Ureter (tissue), 1 donor: ENCODE measurements at places on chromosomes 11 and 22. TPM values are rescaled to one million over a fixed set of nuclear protein-coding genes. Genes with fewer than 3 reads are reported as not detected.

The LMO2 gene
- total RNA-seq = 14.0 TPM

The SOX6 gene
- 6.4 TPM for total RNA-seq

The PRAME gene
- total RNA-seq = not detected

The PHLDA2 gene
- 15.9 TPM for total RNA-seq

DNA sequence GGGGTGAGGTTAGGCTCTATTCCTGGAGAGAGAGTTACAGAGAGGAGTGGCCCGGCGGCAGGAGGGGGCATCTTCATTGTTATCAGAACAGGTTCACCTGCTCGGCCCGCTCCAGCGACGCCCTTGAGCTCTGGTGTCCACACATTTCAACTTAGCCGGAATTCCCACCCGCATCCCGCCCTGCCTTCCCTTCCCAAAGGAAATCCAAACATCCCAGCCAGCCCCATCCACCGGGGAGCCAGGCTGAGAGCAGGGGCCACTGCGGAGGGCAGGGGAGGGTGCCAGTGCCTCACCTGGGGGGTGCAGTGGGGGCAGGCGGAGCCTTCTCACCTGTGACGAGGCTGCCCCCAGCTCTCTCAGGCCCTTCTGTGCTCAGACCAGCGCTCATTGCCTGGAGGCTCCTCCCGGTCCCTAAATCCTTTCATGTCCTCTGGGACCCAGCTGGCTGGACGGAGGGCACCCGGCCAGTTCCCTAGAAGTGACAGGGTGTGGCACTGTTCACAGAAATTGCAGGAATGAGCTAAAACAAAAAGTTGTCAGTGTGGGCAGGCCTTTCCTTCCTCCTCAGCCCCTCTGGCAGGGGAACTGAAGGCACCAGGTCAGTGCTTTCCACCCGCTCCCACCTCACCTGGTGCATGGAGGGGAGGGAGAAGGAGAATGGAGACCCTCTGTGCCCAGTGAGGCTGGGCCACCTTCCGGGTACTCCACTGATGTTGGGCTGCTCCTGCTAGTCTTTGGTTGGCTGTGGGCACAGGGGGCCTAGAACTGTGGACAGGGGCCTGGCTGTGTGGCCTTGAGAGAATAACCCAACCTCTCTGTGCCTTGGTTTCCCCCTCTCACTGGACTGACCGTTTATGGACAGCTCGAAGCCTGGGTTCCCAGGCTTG is 2.2 kb upstream of the MRGPRG start:
- DNase-seq = peak; percentile 41

- peak; percentile 38 for DNase-seq
These were observed 813.2 kb downstream of the BRD1 start for GRCh38 chr22:49014227-49015201.

DNA sequence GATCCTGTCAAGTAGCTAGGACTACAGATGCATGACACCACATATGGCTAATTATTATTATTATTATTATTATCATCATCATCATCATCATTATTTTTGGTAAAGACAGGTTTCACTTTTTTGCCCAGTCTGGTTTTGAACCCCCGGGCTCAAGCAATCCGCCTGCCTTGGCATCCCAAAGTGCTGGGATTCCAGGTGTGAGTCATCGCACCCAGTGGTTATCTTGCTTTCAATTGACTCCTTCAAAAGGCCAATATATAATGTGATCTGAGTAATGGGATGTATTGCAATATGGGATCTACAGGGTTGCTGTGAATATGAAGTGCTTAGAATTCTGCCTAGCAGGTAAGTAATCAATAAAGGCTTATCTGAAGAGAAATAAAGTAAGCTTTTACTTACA is 221.2 kb downstream of the SBF2 start:
- no peak for DNase-seq

DNA sequence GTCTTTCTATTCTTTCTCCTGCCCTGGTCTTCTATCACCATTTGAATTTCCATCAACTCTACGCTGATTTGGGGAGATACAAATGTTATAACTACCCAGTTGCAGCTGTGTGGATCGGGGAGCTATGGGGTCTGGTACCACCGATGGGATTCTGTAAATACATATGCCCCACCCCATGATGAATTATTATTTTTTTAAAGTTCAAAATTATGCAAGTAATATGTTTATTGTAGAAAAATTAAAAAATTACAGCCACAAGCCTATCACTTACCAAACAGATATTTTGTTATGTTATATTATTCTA is 52.4 kb upstream of the CLMP start:
- DNase-seq = no peak

GRCh38 chr11:71933141-71933933 is 4.5 kb downstream of the RNF121 start:
- DNase-seq = no peak

GRCh38 chr11:63448646-63449045 is 42.3 kb downstream of the PLAAT5 start:
- no peak for DNase-seq

- no peak for DNase-seq
These were observed 1320.5 kb downstream of the BRD1 start for GRCh38 chr22:48507171-48507570.

DNA sequence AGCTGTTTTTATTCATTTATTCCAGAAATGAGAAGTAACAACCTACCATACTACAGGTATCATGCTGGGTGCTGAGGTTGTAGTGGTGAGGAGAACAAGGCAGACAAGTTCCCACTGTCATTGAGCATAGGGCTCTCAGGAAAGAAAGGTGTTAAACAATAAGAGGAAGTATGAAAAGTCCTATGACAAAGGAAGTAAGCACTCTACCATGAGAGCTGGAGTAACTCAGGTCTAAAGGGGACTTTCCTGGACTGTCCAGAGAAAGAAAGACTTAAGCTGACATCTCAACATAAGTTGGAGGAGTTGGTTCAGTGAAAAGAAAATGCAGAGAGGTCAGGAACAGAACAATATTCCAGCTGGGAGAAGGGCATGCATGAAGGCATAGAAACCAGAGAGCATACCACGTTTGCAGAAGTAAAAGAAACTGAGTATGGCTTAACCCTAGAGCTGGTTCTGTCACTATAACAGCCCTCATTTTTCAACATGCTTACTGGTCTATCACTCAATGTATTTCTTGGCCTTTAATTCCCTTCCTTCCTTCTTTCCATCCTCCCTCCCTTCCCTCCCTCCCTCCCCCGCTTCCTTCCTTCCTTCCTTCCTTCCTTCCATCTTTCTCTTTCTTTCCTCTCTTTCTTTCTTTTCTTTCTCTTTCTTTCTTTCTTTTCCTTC is 137.8 kb upstream of the BDNF start:
- no peak for DNase-seq

DNA sequence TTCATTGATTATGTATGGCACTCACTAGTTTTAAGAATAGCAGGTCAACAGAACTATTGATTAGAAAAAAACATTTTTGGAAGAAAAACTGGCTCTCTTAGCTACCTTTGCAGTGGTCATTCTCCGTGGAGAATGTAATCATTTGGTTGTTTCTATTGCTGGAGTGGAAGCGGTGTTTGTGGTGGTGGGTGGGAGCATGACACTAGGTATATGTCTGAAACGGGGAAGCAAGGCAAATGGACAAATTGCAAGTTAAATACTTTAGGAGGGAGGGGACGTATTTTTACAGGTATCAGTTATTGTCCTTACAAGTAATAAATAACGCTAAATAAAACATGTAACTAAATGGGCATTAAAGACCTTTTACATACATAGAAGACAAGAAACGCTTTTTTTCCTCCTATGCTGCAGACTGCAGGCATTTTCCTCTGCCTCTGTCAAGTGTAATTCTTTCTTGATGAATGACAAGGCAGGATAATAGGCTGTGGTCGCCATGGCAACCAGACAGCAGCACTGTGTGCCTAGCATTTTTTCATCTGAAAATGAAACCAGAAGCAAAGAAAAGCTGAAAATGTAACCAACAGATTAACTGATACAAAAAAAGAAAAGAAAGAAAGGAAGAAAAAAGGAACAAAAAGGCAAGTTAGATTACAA is 46.2 kb downstream of the BLID start:
- DNase-seq = no peak

- DNase-seq = no peak
These were observed 713.2 kb downstream of the LRRC4C start for GRCh38 chr11:40746282-40746681.

DNA sequence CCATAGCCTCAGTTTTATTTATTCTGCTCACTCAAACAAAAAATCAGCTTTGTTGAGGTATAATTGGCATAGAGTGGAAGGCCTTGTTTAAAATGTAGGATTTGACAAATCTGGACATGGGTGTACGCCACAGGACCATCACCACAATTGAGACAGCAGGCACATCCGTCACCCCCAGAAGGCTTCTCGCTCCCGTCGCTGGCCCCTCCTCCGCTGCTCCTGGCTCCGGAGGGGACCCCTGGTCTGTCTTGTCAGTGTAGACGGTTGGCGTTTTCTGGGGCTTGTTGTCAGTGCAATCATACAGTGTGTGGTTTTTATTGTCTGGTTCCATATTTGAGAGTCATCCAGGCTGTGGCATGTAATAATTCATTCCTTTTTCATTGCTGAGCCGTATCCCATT is 97.6 kb downstream of the KCNQ1 start:
- no peak for DNase-seq

GRCh38 chr11:10638316-10638925 is 55.1 kb downstream of the IRAG1 start:
- DNase-seq = peak; percentile 32

DNA sequence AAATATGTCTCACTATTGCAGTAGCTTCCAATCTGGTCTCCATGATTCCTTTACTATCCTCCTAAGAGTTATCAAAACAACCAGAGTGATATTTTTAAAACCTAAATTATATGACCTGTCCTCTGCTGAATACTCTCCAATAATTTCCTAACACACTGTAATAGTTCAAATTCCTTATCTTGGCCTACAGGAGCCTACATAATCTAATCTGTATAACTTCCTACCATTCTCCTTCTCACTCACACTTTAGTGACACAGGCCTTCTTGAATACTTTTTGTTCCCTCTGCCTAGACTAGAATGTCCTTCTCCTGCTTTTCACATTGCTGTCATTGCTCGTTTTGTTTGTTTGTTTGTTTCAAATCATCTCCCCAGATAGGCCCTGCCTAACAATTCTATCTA is 9.4 kb downstream of the FHIP1B start:
- DNase-seq = no peak

- DNase-seq = no peak
These were observed 36.1 kb downstream of the RPUSD4 start for GRCh38 chr11:126175393-126175792.

- no peak for DNase-seq
These were observed 14.9 kb downstream of the XKR3 start for GRCh38 chr22:16810188-16810802.

DNA sequence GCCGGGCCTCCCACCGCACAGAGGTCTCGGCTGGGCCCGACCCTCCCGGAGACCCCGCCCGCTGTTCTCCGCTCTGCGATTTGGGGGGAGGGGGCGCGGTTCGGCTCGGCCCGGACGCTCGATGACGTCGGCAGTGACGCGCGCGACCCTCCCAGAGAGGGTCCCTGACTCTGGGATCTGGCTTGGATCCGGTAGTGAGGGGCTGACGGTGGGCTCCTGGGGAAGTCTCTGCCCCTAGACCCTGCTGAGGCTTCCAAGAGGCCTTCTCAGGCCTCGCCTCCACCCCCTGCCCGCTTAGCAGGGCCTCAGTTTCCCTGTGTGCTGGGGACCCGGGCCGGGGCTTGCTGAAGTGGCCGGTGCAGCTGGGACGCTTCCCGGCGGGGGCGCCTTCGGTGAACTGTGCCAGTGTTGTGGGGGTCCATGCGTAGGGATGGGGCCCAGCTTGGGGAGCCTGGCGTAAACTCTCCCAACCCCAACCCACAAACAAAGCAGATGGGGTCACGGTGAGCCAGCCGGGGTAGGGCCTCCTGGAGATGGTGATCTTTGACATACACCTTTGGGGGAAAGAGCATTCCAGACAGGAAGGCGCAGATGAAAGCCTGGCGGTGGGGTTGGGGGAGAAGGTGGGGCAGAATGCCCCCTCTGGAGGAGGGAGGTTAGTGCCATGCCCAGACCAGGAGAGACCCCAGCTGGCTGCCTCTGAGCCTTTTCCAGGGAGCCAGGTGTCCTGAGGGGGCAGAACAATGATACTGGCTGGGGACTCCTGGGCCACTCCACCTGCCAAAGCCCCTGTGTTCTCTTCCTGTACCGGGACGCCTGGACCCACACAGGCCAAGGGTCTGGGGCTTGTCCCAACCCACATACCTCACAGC is 1.0 kb downstream of the B4GALNT4 start:
- DNase-seq = no peak

DNA sequence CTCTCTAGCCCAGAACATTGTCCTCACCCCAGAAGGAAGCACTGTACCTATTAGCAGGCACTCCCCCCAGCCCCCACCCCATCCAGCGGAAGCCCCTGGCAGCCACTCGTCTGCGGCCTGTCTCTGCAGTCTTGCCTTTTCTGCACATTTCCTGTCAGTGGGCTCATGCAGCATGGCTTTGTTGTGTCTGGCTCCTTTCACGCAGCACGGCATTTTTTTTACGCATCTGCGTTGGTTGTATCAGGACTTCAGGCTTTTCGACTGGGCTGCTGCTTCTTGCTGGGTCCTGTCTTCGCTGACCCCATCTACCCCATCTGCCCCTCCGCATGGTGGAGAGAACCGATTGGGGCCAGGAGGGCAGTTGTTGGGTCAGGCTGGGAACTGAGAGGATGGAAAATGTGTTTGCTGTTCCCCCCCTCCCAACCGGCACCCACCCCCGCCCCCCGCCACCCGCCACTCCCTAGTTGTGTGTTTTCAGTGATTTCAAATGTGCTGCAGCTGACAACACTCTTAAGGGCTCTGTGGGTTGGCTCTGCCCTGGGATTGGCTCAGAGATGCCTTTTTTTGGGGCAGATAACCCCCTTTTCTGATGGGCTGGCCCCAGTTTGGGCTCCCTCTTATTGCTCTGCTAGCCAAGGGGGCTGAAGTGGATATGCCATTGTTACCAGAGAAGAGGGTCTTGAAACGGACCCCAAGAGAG is 110.0 kb downstream of the KIAA1671 start:
- no peak for DNase-seq

- DNase-seq = no peak
These were observed 32.7 kb upstream of the GNB1L start for GRCh38 chr22:19887256-19887985.

- DNase-seq = no peak
These were observed 863.2 kb downstream of the DLG2 start for GRCh38 chr11:84763931-84764330.

DNA sequence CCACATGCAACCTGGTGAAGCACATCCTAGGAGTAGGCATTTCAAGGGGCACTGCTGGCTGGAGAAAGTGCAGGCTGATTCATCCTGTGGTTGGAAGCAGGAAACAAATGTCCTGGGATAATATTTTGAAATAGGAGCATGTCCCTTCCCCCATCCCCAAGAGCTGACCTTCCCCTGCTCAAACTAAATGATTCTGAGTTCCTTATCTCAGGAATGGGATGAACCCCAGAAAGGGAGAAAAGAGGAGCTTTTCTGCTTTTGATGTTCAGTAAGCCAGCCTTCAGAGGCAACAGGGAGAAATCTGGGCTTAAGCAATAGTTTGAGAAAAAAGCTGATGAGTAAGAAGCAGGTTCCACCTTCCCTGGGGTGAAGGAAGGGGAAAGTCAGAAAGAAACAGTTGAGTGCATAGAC is 19.5 kb upstream of the SPON1 start:
- no peak for DNase-seq

DNA sequence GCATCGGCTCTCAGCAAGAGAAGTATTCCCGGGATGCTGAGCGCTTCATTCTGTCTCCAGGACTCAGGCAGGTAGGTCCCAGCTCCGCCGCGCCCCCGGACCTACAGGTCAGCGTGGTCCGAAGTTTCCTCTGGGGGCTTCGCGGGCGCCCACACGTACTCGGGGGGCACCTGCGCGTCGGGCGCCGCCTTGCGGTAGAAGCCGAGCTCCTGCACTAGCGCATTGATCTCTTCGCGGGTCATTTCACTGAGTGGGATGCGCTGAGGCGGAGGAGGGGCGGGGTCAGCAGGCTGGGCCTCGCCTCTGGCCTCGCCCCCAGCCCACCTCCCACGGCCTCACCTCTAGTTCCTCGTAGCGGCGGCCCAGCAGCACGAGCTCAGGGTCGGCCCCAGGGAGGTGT is 2.5 kb downstream of the SELENOM start:
- DNase-seq = no peak
